ENCODE measurements at places on chromosomes 6 and 20.

DNA sequence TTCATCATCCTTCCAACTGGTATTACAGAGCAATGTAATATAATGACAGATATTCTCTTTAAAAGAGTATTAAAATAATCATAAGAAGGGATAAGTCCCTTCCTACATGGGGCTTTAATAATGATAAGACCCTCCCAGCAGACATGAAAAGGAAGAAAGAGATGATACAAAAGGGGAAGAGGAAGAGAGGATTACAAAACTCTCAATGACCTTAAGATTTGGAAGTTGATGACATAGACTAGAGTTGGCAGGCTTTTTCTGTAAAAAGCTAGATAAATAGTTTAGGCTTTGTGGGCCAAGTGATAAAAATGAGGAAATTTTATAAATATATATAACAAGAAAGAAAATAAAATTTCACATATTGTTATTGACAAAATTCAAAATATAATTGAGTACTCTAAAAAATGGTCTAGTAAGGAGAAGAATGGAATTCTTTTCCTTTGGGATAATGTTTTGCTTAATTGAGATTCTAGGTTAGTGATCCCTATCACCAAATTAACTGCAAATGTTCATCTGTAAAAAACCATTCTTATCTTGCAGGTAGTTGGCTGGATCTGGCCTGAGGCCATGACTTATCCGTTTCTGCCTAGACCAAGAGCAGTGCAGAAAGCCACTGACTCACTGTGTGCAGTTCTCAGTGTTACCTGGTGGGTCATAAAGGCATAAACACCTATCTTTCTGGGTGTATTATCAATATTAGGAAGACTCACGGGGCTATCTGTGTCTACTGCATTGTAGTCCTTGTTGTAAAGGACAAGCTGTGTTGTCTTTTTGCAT, 11.0 kb downstream of the RIPOR2 start:
- H3K4me1 ChIP-seq = peaks cover 3% of the 10 kb centered on the region
- no peaks in the 10 kb centered on the region for H3K36me3 ChIP-seq
- no peak overlapping the region for H3K27ac ChIP-seq
- no peak overlapping the region for H3K4me3 ChIP-seq
- H3K27me3 ChIP-seq = no peaks in the 10 kb centered on the region
- no peak for DNase-seq

GRCh38 chr6:15553031-15553430, 109.8 kb downstream of the DTNBP1 start:
- H3K27me3 ChIP-seq = no peaks in the 10 kb centered on the region
- no peak overlapping the region for H3K4me3 ChIP-seq
- no peaks in the 10 kb centered on the region for H3K4me1 ChIP-seq
- no peaks in the 10 kb centered on the region for H3K36me3 ChIP-seq
- no peak for DNase-seq

- no peak overlapping the region for H3K27ac ChIP-seq
- no peaks in the 10 kb centered on the region for H3K27me3 ChIP-seq
- H3K36me3 ChIP-seq = no peaks in the 10 kb centered on the region
- H3K4me1 ChIP-seq = peaks cover 3% of the 10 kb centered on the region
These were observed 94.2 kb downstream of the MYLK4 start for GRCh38 chr6:2656460-2657079.

GRCh38 chr6:162962093-162962492, 234.3 kb downstream of the PACRG start:
- no peak overlapping the region for H3K4me3 ChIP-seq
- H3K27ac ChIP-seq = no peak overlapping the region
- no peaks in the 10 kb centered on the region for H3K27me3 ChIP-seq
- no peak for DNase-seq
- no peaks in the 10 kb centered on the region for H3K4me1 ChIP-seq

Data from thoracic aorta (tissue), 2 donors.